ENCODE measurements at places on chromosomes 6 and 20.

DNA sequence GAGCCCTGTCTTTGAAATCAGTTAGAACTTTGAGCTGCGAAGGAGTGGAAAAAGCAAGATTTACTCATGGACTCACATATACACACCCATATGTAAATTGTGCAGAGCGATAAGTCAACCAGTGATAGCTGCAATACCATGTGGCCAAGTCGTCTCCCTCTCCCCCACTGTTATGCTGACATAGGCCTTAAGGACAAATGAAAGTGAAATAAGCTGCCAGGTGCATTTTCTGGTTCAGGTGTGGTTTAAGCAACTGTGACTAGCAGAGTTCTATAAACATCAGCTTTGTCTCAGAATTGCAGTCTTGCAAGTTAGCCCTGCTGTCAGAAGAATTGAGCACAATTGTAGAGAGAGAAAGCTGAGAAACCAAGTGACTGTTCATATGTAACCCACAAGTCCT lies 9.6 kb downstream of the FAM83B start:
- no peak for DNase-seq

- no peak for DNase-seq
Observed at GRCh38 chr6:17707371-17707651, 586 bp upstream of the NUP153 start.

- no peak for DNase-seq
Observed at GRCh38 chr6:40912158-40912946, 126.7 kb downstream of the UNC5CL start.

DNA sequence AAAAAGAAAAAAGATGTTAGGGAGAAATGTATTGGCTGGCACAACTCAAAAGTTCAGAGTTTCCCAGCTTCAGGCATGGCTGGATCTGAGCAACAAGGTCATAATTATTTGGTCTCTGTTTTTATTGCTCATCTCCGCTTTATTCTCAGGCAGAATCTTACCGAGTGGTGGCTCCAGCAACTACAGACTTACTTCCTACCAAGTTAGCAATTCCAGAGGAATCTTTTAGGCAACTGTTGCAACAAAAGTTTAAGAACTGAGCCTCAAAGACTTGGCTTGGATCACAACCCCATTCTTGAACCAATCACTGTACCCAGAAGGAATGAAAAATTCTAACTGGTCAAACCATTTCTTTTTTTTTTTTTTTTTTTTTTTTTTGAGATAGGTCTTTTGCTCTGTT lies 35.5 kb upstream of the NCOA3 start:
- no peak for DNase-seq

DNA sequence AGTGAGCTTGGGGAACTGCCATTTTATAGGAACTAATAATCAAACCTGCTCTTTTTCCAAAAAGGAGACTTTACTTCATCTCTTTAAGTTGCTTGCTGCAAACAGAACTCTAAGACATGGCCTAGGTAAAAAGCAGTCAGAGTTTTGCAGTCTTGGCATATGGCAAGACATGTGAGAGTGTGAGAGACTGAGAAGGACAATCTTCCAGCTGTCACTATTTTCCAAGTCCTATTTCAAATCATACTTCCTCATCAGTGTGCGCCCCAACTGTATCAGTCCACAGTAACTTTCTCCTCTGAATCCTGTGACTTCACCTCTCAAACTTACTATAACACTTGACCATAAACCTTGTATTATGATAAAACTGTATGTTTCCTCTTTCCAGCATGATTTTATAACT lies 10.4 kb downstream of the CALHM6 start:
- DNase-seq = no peak

GRCh38 chr20:7416382-7416781 lies 523.9 kb downstream of the HAO1 start:
- DNase-seq = no peak

GRCh38 chr6:73340048-73340447 lies 14.0 kb downstream of the DPPA5 start:
- no peak for DNase-seq

GRCh38 chr6:14361956-14362587 lies 244.5 kb downstream of the CD83 start:
- DNase-seq = no peak

- no peak for DNase-seq
Observed at GRCh38 chr6:6330407-6330806, 9.9 kb upstream of the F13A1 start.

DNA sequence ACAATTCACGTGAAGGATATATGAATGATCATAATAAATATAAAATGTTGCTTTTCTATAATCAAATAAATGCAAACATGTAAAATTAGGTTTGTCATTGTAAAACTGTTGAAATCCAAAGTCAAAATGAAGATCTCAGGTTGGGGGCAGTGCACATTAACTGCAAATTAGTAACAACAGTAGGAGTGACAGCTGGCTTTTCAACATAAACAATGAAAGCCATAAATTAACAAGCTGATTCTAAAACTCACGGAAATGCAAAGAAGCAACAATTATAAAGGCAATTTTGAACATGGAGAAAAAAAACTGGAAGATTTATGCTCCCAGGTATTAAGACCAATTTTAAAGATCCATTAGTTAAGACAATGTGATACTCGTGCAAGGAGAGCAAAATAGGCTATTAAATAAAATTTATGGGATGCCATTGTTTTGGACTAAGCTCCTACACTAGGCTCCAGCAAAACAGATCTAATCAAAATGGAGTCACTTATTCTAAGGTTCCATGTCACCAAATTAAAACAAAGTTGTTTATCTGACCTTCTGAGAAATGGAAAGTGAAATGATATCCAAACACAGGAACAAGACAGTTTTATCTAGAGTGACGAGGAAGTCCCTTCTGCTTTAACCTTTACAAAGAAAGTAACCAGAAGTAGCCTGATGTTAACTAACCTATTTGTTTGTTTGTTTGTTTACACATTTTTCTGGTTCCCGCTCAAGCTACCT lies 770.8 kb downstream of the EPHA7 start:
- DNase-seq = no peak

DNA sequence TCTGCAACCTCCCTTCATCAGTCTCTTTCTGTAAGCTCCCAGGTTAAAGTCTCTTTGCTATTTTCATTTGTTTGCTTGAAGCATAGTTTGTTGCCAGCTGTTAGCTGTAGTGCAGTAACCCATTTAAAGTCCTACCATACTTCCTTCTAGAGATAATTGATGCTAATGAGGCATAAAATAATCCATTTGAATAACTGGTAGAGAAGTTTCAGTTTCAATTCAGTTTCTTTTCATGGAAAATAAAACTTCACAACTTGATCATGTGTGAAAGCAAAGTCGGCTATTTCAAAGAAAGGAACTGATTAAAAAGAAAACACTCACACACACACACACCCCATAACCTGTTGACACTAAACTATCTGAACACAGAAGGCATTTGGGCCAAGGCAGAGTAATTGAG lies 68.5 kb upstream of the TENT5A start:
- no peak for DNase-seq

GRCh38 chr6:7390226-7390878 lies 744 bp downstream of the RIOK1 start:
- DNase-seq = no peak

DNA sequence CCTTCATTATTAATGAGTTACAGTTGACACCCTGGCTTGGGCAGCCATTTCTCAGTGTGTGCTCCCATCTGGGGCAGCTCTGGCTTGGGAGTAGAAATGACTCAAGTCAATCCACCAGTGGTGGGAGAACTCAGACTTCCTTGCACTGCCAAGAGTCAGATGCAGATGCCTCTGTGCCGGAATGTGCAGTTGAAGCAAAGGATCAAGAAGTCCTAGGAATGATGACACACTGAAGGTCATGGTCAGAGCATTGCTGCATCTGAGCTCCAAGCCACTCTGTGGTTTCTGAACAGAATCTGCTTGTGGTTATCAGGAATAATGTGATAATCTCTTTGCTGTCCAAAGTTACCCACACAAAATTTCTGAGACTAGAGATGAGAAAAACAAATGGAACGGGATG lies 19.5 kb upstream of the PAX1 start:
- DNase-seq = no peak

GRCh38 chr6:41836022-41836659 lies 48.6 kb downstream of the TOMM6 start:
- DNase-seq = no peak

DNA sequence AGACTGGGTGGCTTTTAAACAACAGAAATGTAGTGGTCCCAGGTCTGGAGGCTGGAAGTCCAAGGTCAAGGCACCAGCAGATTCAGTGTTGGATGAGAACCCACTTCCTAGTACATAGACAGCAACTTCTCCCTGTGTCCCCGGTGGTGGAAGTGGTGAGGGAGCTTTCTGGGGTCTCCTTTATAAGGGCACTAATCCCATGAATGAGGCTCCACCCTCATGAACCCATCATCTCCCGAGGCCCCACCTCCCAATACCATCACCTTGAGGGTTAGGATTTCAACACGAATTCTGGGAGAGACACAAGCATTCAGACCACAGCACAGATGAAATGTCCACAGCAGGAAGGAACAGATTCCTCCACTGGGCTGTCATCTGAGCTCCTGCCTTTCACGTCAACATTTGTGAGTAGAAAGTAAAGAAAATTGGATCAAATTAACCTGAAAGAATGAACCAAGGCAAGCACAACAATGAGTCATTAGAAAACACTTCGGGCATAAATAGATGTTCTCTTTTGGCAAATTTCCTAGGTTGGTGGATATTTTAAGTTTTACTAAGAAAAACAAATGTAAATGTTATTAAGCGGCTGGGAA lies 130.7 kb downstream of the RNASET2 start:
- DNase-seq = no peak

DNA sequence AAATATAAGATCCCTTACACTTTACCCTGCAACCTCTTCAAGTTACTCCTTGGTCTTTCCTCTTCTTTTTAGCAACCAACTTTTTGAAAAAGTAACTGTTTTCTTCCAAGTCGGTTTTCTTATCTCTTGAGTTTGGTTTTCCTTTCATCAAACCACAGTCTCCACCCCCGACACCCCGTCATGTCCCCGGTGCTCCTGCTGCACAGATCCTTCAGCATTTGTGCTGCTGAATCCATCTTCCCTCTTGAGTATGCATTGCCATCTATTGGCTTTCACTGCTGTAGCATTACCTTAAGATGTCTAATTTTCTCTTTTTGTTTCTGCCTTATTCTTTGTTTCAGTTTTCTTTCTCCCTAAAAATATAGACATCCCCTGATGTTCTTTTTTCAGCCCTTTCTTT lies 11.9 kb upstream of the TNFRSF21 start:
- DNase-seq = no peak

- DNase-seq = no peak
Observed at GRCh38 chr6:55772730-55773129, 102.7 kb downstream of the BMP5 start.

DNA sequence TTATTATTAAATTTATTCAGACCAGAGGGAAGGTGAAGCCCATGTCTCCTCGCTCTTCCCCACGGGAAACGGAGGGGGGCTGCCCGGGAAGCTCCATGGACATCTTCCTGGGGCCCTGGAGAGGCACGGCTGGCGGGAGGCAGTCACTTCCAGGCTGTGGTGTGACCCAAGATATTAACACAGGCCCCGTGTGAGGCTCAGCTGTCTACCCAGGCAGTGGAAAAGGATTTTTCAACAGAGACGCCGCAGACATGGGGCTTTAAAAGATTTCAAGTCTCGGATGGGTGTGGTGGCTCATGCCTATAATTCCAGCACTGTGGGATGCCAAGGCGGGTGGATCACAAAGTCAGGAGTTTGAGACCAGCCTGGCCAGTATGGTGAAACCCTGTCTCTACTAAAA lies 117.9 kb downstream of the ERMARD start:
- no peak for DNase-seq

DNA sequence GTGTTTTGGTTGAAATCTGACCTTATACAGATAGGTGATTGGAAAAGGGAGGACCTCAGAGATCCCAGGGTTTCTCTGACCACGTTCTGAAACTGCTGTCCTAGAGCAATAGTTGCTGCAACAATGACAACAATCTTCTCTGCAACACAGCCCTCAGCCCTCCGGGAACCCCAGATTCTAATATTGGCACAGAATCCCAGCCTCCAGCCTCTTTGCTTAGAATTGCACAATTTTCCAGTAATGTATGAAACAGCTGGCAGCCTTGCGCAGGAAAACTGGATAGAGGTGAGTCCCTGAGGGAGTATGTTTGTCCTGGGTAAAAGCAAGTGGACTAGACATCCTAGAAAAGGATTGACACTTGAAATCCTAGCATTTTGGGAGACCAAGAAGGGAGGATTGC lies 30.4 kb upstream of the PNRC1 start:
- no peak for DNase-seq

GRCh38 chr6:23357185-23357766 lies 768.7 kb upstream of the NRSN1 start:
- no peak for DNase-seq

GRCh38 chr6:122714059-122714458 lies 65.5 kb upstream of the FABP7 start:
- no peak for DNase-seq

DNA sequence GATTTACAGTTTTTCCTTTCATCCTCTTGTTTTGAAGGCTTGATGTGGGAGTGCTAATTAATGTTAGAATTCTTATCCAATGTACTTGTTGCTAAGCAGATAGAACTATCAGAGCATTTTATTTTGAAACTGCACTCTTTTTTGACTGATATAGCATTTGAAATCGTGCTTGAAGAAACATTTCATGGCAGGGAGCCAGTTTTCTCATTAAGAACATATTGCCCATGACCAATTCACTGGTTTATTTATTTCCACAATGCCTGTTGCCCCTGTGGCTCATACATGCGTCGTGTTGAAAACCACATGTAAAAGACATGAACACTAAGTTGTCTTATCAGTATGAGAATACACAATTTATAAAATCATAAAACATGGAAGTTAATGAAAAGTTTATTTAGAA lies 479.7 kb upstream of the FLRT3 start:
- DNase-seq = no peak

GRCh38 chr20:62949962-62950361 lies 2.5 kb upstream of the SLC17A9 start:
- DNase-seq = no peak

- DNase-seq = no peak
Observed at GRCh38 chr6:82363428-82364086, at the start of gene TPBG. TSS of gene TPBG (plus strand) at chr6:82363817. CDS start at chr6:82364962, 1,145 bp downstream.

GRCh38 chr20:13008761-13009681 lies at the start of gene SPTLC3:
TSS of gene SPTLC3 (plus strand) at chr20:13008972. CDS start at chr20:13009268, 296 bp downstream.
- DNase-seq = no peak

- DNase-seq = no peak
Observed at GRCh38 chr6:167767715-167768107, 59.0 kb upstream of the AFDN start.

DNA sequence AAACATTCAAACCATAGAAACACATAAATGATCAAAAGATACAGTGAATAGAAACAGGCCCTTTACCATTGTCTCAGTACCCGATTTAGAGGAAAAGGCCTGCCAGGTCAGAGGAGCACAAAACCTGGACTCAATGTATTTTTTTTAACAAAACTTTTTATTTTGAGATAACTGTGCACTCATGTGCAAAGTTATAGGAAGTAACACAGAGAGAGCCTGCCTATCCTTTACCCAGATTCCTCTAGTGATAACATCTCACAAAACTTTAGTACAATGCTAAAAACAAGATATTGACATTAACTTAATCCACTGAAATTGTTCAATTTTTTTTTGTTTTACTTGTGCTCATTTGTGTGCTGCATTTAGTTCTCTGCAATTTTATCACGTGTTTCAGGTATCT lies 36.8 kb upstream of the SAMD3 start:
- no peak for DNase-seq

- no peak for DNase-seq
Observed at GRCh38 chr20:62191781-62192559, 9.1 kb downstream of the MTG2 start.

All from activated CD4-positive, alpha-beta T cell treated with anti-CD3 and anti-CD28 coated beads for 24 hours (primary cell).